Calu3 (cell line): ENCODE measurements at places on chromosomes 2 and 18. TPM values are rescaled to one million over a fixed set of nuclear protein-coding genes. Genes with fewer than 3 reads are reported as not detected.
A peak's percentile ranks its signal among the peaks of the same experiment; 100 is the strongest.

ADNP2 gene
- total RNA-seq: 13.8 and 14.3 TPM in 2 replicates

DNA sequence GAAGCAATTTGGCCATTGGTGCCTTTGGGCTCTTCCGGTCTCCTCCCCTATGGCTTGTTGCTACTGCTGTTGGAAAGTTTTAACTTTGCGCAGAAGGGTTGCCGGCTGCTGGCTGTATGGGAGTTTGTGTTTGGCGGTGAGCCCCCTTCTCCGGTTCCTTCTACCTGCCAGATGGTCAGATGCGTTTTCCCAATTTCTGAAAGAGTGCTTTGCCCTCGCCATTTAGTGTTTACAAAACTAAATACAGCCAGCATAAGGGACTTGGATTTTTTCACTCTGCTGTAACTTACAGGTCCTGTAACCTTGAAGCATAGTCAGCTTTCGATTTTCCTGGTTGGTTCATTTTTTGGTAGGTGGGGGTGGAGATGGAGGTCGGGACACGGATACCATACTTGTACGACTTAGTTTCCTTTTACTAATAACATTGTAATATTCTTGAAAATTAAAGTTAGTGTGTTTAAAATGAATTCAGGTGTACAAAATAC is 604 bp downstream of the COQ10B start:
- H3K36me3 ChIP-seq: peaks cover 23% of the 10 kb centered on the region
- DNase-seq: no peak
- H3K4me1 ChIP-seq: peaks cover 17% of the 10 kb centered on the region
- H3K27ac ChIP-seq: peak overlapping the region; percentile 97

TXNDC2 gene
- not detected in 2 replicates for total RNA-seq

DNA sequence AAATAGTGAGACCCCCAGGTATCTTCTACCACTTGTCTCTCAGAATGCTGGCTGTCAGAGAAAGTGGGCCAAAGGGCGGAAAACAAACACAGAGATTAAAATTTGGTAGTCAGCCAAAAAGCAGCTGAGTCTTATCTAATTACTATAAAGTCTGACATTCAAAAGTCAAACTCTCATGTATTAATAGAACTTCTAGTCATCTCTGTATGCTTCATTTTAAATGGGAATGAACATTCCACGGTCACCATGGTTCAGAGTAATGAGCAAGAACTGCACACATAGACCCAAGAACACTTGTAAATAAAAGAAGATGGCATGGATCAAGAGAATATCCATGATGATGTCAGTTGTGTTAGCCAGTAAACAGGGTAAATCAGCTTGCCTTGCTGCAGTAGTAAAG is 1267.0 kb upstream of the CHAC2 start:
- no peak overlapping the region for H3K27ac ChIP-seq
- no peaks in the 10 kb centered on the region for H3K4me1 ChIP-seq
- DNase-seq: no peak
- no peaks in the 10 kb centered on the region for H3K36me3 ChIP-seq
- no peaks in the 10 kb centered on the region for H3K27me3 ChIP-seq

DNA sequence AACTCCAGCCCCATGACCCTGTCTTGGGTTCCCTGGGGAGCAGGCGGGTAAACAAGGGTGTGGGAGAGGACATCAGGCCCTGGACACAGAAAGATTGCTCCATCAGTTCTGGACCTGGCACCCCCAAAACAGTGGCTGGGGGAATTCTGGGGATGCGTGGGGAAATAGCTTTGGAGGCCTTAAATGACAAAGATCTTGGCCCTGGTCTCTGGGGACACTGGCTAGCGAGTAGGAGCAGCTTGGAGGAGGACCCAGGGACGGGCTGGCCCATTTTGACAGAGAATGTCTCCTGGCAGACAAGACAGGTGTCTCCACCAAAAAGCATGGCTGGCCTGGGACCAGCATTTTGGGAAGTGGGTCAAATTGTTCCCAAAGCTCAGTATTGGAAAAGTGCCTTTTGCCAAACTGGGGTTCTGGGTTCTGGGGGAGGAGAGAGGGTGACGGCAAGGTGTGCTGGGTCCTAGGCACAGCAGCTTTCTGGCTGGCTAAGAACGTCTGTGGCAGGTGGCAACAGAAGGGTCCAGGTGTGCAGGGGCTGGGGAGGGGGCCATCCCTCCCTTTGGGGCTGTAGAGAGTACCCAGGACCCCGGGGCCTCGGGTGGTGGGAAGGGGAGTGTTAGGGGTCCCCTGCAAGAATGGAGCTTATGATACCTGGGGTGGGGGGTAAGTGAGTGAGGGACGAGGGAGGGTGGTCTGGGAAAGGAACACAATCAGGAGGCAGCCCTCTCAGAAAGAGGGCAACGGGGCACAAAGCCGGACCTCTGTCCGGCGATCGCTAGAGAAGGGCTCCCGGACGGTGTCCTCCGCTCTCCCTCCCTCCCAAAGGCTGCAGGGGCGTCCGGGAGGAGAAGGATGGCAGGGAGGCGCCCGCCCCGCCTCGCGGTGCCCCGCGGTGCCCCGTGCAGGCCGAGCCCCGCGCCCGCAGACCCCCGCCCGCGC is 556 bp downstream of the CYRIA start:
- peaks cover 7% of the 10 kb centered on the region for H3K36me3 ChIP-seq
- H3K4me1 ChIP-seq: peaks cover 16% of the 10 kb centered on the region
- no peak for DNase-seq
- peaks cover 57% of the 10 kb centered on the region for H3K27me3 ChIP-seq
- H3K4me3 ChIP-seq: peak overlapping the region; percentile 74

SAG gene
- total RNA-seq: not detected in 2 replicates

GRCh38 chr18:72869226-72870185 is 1.7 kb upstream of the NETO1 start:
- H3K27ac ChIP-seq: no peak overlapping the region
- H3K4me3 ChIP-seq: no peak overlapping the region
- H3K36me3 ChIP-seq: no peaks in the 10 kb centered on the region
- DNase-seq: no peak

DNA sequence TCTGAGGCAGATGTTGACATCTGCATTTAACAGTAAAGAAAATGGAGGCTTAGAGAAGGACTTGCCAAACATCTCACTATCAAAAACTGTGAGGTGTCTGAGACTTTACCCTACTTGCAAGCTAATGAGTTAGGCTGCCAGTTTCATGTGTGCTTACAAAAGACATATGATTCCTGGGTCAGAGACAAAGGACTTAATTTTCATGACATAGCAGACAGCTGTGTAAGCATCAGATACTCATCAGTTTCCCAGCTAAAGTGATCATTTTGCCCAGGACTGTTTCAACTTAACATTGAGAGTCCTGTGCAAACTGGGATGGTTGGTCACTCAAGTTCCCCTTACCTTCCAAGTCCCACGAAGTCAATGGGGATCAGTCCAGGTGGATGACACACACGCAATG is 18.9 kb upstream of the DAPL1 start:
- no peak overlapping the region for H3K4me3 ChIP-seq
- no peaks in the 10 kb centered on the region for H3K4me1 ChIP-seq
- H3K36me3 ChIP-seq: no peaks in the 10 kb centered on the region
- H3K27ac ChIP-seq: no peak overlapping the region
- peaks cover 3% of the 10 kb centered on the region for H3K27me3 ChIP-seq
- DNase-seq: no peak

DNA sequence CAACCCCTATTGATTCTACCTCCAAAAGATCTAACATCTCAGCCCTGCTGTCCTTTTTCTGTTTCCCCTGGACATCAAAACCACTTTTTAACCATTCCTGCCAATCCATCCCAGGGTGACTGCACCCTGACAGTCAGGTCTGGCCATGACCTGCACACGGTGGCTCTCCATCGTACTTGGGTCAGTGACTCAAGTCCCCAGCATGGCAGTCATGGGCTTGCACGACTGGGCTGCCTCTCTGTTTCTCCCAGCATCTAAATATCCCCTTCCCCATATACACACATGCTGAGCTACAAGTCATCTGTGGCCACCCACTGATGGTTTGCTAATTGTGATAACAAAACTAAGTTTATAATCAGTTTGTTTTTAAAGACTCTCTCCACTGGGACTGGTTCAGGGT is 6.6 kb downstream of the NCK2 start:
- H3K4me1 ChIP-seq: peaks cover 87% of the 10 kb centered on the region
- H3K4me3 ChIP-seq: no peak overlapping the region
- H3K27ac ChIP-seq: peak overlapping the region; percentile 11
- no peaks in the 10 kb centered on the region for H3K27me3 ChIP-seq
- H3K36me3 ChIP-seq: peaks cover 38% of the 10 kb centered on the region
- no peak for DNase-seq

GRCh38 chr2:71452565-71452964 is 796 bp upstream of the DYSF start:
- DNase-seq: peak; percentile 43
- H3K27me3 ChIP-seq: peaks cover 47% of the 10 kb centered on the region
- peaks cover 7% of the 10 kb centered on the region for H3K36me3 ChIP-seq
- H3K4me1 ChIP-seq: peaks cover 24% of the 10 kb centered on the region
- no peak overlapping the region for H3K4me3 ChIP-seq

GRCh38 chr2:70090706-70091334 is 3.5 kb downstream of the PCBP1 start:
- peaks cover 47% of the 10 kb centered on the region for H3K36me3 ChIP-seq
- no peak overlapping the region for H3K27ac ChIP-seq
- no peaks in the 10 kb centered on the region for H3K27me3 ChIP-seq
- peaks cover 32% of the 10 kb centered on the region for H3K4me1 ChIP-seq
- H3K4me3 ChIP-seq: no peak overlapping the region

- no peaks in the 10 kb centered on the region for H3K4me1 ChIP-seq
- no peaks in the 10 kb centered on the region for H3K36me3 ChIP-seq
- no peak overlapping the region for H3K4me3 ChIP-seq
- H3K27me3 ChIP-seq: no peaks in the 10 kb centered on the region
- no peak overlapping the region for H3K27ac ChIP-seq
- no peak for DNase-seq
These were observed 70.3 kb downstream of the HNMT start for GRCh38 chr2:138034536-138034935.

DNA sequence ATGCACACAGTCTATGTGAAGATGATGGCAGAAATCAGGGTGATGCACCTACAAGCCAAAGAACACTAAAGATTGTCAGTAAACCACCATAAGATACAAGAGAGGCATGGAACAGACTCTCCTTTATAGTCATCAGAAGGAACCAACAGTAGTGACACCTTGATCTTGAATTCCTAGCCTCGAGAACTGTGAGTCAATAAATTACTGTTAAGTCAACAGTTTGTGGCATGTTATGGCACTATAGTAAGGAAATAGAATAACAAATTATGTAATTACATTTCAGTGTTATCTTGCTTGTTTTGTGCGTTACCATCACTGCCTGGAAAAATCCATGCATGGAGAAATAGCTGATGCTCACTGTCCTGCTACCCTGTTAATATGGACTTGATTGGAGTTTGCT is 110.2 kb upstream of the LRP1B start:
- no peak overlapping the region for H3K4me3 ChIP-seq
- no peak overlapping the region for H3K27ac ChIP-seq
- peaks cover 8% of the 10 kb centered on the region for H3K4me1 ChIP-seq
- no peaks in the 10 kb centered on the region for H3K36me3 ChIP-seq

GRCh38 chr2:40038646-40039045 is 259.6 kb upstream of the THUMPD2 start:
- peaks cover 9% of the 10 kb centered on the region for H3K4me1 ChIP-seq
- H3K27ac ChIP-seq: no peak overlapping the region
- DNase-seq: no peak
- H3K36me3 ChIP-seq: no peaks in the 10 kb centered on the region

DNA sequence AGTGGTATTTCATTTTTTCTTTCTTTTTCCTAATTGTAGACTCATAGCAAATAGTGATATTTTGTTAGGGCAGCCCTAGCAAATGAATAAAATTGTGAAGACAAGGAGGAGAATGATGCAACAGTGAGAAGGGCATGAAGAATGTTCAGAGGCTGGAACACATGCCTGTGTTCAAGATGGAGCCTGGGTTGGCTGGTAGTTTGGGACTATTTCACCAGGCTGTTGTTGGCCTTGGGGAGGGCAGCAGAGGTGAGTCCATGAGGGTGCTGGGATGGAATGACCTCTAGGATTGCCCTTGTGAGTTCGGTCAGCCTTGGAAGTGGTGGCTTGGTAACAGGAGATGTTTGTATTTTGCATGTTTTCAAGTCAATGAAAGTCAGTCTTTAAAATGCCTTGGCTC is 10.1 kb upstream of the CDC42EP3 start:
- H3K27ac ChIP-seq: no peak overlapping the region
- H3K36me3 ChIP-seq: no peaks in the 10 kb centered on the region
- H3K27me3 ChIP-seq: no peaks in the 10 kb centered on the region
- no peak overlapping the region for H3K4me3 ChIP-seq

MYCN gene
- 5.5 and 8.7 TPM in 2 replicates for total RNA-seq

CTAGE1 gene
- total RNA-seq: not detected in 2 replicates

GRCh38 chr2:45458909-45459563 is 152.0 kb downstream of the SRBD1 start:
- DNase-seq: peak; percentile 59
- H3K27me3 ChIP-seq: no peaks in the 10 kb centered on the region
- peak overlapping the region; percentile 15 for H3K4me3 ChIP-seq
- peaks cover 5% of the 10 kb centered on the region for H3K36me3 ChIP-seq
- peak overlapping the region; percentile 81 for H3K27ac ChIP-seq

CACNB4 gene
- 0.33 and 0.51 TPM in 2 replicates for total RNA-seq

RAX gene
- total RNA-seq: not detected in 2 replicates

DSG4 gene
- not detected in 2 replicates for total RNA-seq

DNA sequence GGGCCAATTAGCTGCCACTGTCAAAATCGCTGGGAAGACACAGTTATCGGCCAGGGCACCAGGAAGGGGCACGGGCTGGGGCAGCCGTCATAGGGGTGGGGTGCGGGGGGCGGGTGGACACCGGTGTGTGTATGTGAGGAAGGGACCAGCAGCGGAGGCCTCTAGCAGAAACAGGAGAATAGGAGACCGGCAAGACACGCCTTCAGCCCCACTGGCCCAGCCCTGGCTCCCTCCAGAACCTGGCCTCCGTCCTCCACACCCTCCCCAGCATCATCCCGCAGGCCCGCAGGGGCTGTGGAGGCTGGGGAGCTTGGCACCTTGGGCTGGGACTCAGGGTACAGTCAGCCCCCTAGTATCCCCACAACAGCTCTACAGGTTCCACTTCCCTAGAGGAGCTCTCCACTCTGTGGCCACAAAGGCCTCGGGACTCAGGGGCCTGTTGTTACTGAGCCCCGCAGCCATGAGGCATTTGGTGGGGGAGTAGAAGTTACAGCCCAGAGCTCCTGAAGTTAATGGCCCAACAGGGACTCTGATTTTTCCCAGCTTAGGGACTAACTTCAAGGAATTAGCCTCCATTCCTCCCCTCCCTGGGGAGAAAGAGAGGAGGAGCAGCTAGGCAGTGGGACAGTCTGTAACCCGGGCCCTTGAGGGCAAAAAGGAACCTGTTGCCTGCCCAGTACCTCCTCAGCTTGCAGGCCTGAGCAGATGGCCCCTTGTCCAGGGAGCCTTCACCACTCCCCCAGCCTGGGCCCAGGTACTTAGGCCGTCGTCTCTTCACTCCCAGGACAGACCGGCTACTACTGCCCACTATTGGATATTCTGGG is 19.9 kb downstream of the SH2D6 start:
- H3K27me3 ChIP-seq: no peaks in the 10 kb centered on the region
- no peak for DNase-seq
- H3K27ac ChIP-seq: peak overlapping the region; percentile 87
- peaks cover 26% of the 10 kb centered on the region for H3K4me1 ChIP-seq

DNA sequence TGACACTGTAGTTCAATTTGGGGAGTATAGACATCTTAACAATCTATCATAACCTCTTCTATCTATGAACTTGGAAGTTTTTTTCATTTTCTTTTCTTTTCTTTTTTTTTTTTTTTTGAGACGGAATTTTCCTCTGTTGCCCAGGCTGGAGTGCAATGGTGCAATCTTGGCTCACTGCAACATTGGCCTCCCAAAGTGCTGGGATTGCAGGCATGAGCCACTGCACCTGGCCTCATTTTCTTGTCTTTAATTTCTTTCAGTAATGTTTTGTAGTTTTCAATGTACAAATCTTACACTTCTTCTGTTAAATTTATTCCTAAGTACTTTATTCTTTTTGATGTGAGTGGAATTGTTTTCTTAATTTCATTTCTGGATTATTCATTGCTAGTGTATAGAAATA is 14.6 kb downstream of the ASAP2 start:
- peak overlapping the region; percentile 63 for H3K27ac ChIP-seq
- H3K27me3 ChIP-seq: no peaks in the 10 kb centered on the region
- no peak overlapping the region for H3K4me3 ChIP-seq
- DNase-seq: no peak
- H3K4me1 ChIP-seq: peaks cover 60% of the 10 kb centered on the region
